ENCODE measurements at places on chromosomes 12 and 14.

GRCh38 chr12:116969615-116970585, 59.1 kb downstream of the FBXW8 start:
- no peak for DNase-seq

GRCh38 chr12:54997929-54998522, 13.5 kb upstream of the TESPA1 start:
- no peak for DNase-seq

DNA sequence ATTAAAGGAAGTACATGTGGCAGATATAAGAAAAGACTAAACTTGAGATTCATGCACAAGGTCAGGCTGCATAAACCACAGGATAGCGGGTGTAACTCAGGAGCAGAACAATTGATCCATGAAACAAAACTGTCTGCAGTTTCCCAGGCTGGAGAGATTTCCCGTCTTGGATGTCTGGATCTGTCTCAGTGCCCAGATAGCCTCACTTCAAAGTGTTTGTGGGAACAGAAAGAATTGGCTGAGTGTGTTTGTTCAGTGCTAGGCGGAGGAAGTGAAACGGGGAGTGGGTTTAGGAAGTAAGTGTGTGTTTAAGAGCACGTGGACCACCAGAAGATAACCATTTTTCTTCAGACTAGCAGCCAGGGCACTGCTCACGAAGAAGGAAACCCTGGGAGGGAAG, 1.4 kb upstream of the RNASE10 start:
- DNase-seq, result no peak

DNA sequence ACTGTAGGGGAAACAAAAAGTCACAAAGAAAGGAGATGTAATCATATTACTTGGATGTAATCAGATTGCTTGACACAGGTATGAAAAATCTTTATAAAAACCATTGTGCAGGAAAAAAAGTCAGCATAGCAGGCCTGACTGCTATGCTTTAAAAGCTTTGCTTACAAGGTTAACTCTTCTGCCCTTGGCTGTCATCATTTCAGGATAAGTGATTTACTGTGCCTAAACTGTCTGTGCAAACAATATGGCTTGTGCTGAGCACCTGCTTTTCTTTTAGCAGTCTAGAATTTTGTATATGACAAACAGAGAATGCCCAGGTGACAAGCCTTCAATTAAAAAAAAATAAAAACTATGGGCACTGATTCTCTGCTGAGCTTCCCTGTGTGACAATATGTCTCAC, 63.8 kb upstream of the PLEKHG7 start:
- DNase-seq, result no peak

GRCh38 chr12:108591267-108591980, 6.5 kb downstream of the TMEM119 start:
- no peak for DNase-seq

GRCh38 chr14:33780035-33780434, 170.8 kb downstream of the EGLN3 start:
- no peak for DNase-seq

DNA sequence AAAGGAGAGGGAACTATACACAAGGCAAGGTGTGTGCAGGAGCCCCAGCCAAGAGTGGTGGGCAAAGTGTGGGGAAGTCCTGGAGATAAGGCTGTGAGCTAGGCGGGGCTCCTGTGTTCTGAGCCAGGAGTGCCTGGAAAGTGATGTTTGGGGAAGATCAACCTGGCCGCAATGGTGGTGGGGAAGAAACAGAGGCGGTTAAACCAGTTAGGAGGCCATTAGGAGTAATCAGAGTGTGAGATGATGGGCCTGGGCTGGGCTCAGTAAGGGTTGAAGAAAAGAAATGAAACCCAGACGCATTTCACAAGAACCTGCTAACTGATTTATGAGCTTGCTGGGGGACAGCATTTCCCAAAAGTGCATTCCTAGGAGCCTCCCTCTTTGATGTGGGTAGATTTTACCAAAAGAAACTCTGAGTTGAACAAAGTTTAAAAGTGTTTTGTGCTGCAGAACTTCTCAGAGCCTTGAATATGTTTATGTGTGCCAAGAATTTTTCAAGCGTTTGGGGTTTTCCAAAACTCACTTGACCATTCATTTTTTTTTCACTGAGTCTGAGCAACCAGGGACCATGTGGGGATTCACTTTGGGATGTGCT, 34.2 kb upstream of the LRP1-AS start:
- no peak for DNase-seq

DNA sequence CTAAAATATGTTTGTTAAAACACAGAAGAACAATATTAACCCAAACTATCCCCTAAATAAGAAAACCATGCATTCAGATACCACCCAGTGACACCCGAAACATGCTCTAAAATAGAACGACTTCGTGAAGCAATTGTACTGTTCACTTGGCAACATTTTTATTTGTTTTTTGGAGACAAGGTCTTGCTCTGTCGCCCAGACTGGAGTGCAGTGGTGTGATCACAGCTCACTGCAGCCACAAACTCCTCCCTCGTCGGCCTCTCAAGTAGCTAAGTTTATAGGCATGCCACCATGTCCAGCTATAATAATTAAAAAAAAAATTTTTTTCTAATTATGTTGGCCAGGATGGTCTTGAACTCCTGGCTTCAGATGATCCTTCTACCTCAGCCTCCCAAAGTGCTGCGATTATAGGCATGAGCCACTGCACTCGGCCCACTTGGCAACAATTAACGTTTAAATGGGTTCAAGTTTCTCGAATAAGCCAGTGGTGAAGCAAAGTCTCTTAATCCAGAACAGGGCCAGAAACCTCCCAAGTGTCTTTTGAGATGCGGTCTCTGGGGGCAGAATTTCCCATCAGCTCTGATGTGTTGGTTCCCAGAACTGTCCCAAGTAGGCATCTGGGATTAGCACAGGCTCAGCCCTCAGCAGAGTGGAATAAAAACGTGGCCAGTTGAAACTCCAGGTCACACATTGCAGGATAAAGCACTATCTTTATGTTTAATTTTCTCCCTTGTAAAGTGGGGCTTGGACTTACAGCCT, 74.5 kb downstream of the TMCC3 start:
- DNase-seq, result no peak

DNA sequence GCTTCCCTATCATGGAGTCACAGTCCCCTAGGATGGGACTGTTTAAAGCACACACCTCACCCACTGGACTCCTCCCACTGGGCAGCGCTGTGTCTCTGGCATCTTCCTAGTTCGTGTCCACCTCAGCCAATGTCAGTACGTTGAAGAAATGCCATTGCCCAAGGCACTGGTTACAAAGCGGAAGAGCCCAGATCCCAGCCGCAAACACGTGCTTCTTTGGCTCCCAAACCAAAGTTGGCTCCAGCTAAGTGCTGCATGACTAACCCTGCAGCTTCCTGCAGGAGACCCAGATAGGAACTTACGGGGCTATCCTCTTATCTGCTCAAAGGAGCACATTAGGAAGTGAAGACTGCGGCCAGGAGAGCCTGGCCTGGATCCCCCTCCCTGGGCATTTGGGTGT, 9.3 kb downstream of the SYNE3 start:
- DNase-seq, result no peak

GRCh38 chr14:90624732-90625400, 191.4 kb downstream of the TTC7B start:
- DNase-seq, result no peak

DNA sequence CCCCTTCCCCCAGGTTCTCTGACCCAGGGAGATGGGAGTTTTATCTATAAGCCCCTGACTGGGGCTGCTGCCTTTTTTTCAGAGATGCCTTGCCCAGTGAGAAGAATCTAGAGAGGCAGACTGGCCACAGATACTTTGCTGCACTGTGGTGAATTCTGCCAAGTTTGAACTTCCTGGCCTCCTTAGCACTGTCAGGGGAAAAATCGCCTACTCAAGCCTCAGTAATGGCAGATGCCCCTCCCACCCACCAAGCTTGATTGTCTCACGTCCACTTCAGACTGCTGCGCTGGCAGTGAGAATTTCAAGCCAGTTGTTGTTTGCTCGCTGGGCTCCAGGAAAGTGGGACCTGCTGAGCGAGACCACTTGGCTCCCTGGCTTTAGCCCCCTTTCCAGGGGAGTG, 31.7 kb downstream of the KLRK1 start:
- no peak for DNase-seq

- no peak for DNase-seq
These were observed 45.5 kb upstream of the FUT8 start for GRCh38 chr14:65366802-65367565.

GRCh38 chr12:25020621-25021243, 71.8 kb upstream of the BCAT1 start:
- DNase-seq, result no peak

DNA sequence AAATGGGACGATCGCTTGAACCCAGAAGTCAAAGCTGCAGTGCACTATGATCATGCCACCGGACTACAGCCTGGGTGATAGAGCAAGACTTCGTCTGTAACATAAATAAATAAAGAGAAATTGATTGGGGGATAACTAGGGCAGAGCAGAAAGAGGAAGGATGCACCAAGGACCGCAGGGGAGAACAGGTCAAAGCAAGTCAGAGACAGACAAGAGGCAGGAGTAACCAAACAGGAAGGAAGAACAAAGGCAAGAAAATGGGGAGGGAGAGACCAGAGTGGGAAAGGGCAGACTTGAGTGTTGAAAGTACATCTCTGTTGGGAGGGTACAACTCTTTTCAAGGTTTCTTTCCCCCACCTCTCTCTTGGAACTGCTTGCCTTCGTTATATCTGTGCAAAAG, 50.8 kb upstream of the ELK3 start:
- no peak for DNase-seq

DNA sequence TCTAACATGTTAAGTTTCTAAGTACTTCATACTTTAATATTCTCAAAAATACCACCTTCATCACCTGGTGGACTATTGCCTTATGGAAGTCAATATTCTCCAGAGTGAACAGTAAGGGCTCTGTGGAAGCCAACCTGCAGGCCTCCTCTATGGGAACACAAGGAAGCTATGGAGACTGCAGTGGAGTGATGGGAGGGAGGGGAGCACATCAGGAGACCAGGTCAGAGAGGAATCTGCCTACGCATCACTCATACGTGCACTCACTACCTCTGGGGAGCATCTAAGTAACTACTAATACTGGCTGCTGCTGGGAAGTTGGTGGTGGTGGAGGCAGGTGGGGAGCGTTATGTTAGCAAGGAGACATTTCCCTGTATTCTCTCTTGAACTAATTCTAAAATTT, 19.9 kb downstream of the HECTD4 start:
- DNase-seq, result no peak

- DNase-seq, result no peak
These were observed 106.2 kb downstream of the SMOC1 start for GRCh38 chr14:69985463-69985862.

- DNase-seq, result no peak
These were observed 4.3 kb downstream of the DEGS2 start for GRCh38 chr14:100155049-100155621.

- DNase-seq, result no peak
These were observed at the start of gene OR4K15 for GRCh38 chr14:19975291-19975690. OR4K15 (plus strand) TSS chr14:19975591; CDS start chr14:19975591, 0 bp downstream.

- no peak for DNase-seq
These were observed 32.4 kb downstream of the PIGH start for GRCh38 chr14:67567654-67568053.

DNA sequence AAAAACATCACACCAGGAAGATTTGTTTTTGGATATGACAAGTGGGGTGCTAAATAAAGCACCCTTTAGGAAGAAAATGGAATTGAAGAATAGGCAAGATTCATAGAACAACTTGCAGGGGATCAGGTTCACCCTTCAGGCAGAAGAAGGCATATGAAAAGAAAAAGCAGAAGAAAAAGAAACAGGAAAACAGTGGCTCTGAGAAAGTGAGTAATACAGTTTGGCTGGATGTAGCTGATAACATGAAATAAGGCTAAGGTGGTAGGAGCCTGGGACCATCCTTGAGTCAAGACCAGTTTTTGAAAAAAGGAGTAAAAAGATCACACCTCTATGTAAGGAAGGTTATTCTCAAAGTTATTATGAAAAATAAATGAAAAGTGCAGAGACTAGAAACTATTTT, 42.4 kb downstream of the TRIP11 start:
- DNase-seq, result no peak

- DNase-seq, result no peak
These were observed 18.6 kb downstream of the RASSF8 start for GRCh38 chr12:25977047-25977446.

Measured in glomerular endothelial cell (primary cell).